ENCODE measurements at places on chromosomes 2 and 18.
A peak's percentile ranks its signal among the peaks of the same experiment; 100 is the strongest.

DNA sequence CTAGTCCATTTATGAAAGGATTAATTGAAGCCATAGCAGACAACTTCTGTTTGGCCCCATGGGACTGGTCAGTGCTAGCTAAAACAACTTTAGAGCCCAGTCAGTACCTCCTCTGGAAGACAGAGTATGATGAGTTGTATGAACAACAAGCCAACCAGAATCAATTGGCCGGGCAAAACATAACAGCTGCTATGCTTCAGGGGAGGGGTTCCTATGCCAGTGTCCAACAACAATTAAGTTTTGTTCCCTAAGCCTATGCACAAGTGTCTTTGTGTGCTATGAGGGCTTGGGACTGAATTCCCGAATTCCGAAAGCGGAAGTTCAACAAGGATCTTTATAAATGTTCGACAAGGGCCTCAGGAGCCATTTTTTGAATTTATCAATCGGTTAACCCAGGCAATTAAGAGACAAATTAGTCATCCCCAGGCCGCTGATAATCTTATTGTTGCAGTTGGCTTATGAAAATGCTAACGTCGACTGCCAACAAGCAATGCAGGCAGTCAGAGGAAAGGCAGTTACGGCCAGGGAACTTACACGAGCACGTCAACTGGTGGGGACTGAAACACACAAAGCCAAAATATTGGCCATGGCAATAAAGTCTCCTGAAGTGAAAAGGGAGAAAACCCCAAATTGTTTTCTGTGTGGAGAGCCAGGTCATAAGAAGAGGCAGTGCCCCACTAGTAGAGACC, 57.9 kb downstream of the ZNF638 start:
- peak; percentile 6 for DNase-seq

DNA sequence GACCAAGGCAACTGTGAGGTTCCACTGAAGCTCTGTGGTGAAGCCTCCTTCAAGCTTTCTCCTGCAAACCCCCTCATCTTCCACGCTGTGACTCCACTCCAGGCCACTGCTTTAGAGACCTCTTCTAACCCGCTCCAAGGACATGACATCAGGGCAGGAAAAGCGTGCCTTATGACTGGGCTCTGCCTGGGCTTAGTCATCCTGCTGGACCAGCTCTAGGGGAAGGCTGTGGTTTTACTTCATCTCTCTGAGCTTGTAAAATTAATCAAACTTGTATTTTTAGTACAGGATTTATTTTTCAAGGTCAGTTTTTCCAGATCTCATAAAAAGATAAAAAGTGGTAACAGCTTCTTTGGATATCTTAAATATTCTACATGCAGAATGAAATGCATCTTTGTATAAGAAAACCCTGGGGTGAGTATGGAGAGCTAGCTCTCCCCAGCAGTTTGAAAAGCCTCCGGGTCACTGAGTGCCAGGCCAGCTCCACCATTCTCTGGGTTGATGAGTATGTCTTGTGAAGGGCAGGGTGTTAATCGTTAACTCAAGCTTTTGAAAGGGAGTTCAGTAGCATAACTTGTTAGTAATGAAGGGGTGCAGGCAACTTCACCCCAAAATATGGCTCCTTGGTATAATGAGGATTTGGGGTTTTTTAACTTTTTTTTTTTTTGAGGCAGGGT, 33.1 kb upstream of the YPEL5 start:
- DNase-seq: no peak

GRCh38 chr2:170669909-170670308, 45.2 kb upstream of the SP5 start:
- DNase-seq: no peak

DNA sequence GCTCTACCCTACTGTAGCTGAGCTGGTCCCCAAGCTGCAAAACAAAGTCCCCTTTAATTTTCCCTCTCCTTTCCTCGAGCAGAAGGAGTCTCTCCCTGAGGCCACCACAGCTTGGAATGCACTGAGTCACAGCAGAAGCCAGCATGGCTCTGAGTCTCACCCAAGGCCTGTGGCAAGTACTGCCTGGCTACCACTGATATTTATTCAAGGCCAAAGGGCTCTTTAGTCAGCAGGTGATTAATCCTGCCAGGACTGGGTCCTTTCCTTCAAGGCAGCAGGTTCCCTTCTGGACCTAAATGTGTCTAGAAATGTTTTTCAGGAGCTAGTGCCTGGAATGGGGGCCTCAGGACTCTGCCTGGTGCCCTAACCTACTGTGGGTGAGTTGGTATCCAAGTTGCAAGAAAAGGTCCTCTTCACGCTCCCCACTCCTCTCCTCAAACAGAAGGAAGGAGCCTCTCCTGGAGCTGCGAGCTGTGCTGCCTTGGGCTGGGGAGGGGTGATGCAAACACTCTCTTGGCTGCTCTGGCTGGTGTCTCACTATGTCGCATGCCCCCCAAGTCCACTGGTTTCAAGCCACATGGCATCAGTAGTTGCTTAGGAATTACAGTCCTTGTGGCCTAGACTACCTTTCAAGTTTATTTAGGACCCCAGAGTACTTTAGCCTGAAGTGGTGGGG, 53.4 kb downstream of the CD28 start:
- peak; percentile 56 for DNase-seq

- DNase-seq: no peak
Observed at GRCh38 chr2:191481305-191482070, 196.4 kb upstream of the NABP1 start.

DNA sequence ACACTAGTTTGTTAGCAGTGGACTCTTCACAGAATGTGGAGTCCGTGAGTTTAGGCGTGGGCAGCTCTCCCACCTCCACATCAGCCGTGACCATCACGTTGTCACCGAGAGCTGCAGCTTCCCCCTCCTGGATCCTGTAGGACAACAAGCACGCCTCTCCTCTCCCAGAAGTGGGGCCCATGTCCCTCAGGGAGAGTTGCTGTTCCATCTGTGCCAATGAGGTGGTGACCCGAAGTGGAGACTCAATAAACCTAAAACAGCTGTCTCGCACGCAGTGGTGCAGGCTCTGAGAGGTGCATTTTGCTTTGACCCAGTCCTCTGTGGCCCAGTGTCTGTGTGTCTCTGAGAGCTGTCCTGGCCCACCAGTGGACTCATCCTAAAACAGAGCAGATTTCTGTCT, 456.5 kb upstream of the SOX11 start:
- DNase-seq: no peak
